ENCODE measurements at places on chromosomes 6 and 20. TPM values are rescaled to one million over a fixed set of nuclear protein-coding genes. Genes with fewer than 3 reads are reported as not detected.

Gene PHACTR1
- total RNA-seq: 12.7 TPM

GRCh38 chr6:79072640-79073181 lies 5.3 kb downstream of the PHIP start:
- DNase-seq: no peak

Gene LRFN2
- total RNA-seq: 0.49 TPM

GRCh38 chr6:3431994-3432393 lies 24.9 kb downstream of the SLC22A23 start:
- DNase-seq: no peak

- peak; percentile 47 for DNase-seq
Measured at GRCh38 chr6:133807501-133807900, 81.4 kb upstream of the TCF21 start.

- no peak for DNase-seq
Measured at GRCh38 chr6:134888316-134888715, 61.6 kb downstream of the ALDH8A1 start.

DNA sequence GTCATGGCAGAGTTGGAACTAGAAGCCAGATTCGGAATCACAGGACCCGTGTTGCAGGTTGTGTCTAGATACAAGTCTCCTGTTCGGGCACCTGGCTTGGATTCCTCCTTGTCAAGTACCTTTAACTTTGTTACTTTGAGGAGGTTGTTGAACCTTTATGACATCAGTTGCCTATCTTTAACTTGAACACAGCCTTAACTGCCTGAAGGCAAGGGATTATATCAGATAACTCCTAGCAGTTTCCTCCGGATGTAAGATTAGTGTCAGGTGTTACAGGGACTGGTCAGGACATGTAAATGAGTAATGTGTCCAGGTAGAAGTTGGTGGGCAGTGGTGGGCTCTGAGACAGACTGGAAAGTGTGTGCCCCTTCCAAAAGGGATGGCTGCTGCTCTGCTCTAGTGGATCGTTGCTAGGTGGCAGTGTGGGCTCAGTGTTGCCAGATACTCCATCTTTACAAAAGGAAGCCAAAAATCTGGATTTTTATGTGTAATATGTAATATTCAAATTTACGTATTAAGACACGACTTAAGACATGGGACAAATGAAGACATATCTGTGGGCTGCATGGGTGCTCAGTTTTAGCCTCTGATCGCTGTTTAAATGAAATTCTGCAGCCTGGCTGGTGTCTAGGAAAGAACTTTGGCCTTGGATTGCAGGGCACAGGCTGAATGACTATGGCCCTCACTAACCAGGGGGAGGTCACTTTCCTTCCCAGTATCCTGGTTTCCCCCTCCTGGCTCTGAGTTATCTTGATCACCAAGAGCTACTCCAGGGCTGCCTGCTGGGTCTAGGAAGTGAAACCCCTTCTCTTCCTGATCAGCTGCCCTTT lies 27.1 kb downstream of the CHMP4B start:
- no peak for DNase-seq

GRCh38 chr6:36908747-36909146 lies 23.0 kb downstream of the C6orf89 start:
- DNase-seq: no peak

DNA sequence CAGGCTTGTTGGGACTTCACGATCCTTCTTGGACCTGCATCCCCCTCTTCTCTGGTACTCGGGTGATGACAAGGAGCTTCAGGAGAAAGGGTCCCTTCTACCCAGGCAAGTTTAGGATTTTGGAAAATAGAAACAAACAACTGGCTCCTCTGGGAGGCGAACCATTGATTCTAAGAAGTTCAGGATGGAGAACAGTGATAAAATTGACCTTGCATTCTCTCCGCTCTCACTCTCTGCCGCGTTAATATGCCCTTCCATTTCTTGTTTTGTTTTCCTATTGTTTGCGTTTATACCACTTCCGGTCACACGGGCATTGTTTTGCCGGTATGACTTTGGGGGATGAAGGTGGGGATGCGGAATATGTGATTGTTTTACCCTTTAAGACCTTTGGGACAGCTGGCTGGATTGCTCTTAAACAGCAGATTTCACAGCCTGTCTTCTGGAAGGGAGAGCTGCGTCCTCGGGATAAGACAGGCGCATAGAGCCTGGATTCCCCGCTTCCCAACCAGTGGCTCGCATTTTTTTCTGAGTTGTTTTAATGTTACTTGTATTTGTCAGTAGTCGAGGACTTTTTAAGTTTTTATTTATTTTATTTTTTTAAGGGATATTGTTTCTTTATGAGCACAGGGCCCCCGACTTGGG lies 144.3 kb upstream of the ZNF184 start:
- no peak for DNase-seq

Gene FGD2
- 5.4 TPM for total RNA-seq

DNA sequence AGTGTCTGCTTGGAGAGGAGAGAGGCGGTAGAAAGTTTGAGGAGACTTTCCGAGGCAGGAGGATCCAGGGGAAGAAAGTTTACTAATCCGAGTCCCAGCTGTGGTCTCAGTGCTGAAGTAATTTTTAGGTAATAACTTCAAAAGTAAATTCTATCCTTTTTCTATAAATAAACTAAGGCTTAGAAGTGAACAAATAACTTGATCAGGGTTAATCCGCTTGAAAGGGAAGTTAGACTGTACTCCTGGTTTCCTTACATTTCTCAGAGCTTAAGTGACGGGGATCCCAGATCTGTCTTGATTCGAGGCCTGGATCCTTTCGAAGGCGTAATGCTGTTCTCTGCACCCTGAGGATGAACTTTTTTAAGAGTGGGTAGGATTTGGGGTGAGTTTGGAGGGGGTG lies 2.6 kb downstream of the STK35 start:
- no peak for DNase-seq

DNA sequence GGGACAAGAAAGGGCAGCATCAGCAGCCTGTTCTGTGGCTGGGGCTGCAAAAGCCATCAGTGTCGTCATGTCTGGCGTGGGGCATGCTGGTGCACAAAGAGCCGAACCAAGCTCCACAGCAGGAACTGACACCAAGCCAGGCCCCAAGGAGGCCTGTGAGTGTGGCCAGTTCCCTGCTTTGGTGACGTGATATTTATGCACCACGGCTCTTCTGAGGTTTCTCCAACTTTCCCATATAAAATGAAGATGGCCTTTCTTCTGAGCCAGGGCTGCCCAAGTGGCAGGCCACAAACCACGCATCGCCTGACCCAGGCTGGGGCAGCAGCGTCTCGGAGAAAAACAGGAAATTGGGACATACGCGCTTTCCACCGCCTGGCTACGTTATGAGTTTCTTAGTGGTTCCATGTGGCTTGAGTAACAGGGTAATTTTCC lies 109.9 kb downstream of the RIN2 start:
- no peak for DNase-seq

Gene TP53TG5
- not detected for total RNA-seq

Gene SYCP2L
- 4.9 TPM for total RNA-seq

DNA sequence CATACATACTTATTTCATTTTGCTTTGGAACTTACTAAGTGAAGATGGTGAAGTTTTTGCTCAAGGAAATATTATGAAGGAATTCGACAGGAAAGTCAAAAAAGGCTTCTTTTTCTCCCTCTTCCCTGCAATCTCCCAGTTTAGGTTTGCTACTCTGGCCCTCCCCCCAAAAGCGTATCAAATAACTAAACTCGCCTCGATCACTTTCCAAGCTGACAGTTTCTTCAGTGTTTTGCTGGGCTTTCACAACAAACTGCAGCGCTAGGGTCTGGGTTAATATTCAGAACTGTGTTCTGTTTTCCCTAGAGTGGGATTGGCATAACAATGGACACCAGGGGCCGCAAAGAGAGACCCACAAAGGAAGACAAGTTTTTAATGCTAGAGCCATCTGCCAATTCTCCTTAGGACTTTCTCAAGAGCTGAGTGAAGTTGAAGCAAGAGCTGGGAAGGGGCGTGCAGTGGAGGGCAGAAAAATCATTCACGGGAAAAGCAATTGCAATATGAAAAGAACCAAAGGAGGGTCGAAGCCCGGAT lies 57.8 kb downstream of the ATP9A start:
- no peak for DNase-seq

Gene HLA-DOA
- 2.3 TPM for total RNA-seq

- DNase-seq: no peak
Measured at GRCh38 chr6:288866-289265, 3.4 kb upstream of the DUSP22 start.

- DNase-seq: no peak
Measured at GRCh38 chr6:38543022-38543421, 96.7 kb downstream of the BTBD9 start.

DNA sequence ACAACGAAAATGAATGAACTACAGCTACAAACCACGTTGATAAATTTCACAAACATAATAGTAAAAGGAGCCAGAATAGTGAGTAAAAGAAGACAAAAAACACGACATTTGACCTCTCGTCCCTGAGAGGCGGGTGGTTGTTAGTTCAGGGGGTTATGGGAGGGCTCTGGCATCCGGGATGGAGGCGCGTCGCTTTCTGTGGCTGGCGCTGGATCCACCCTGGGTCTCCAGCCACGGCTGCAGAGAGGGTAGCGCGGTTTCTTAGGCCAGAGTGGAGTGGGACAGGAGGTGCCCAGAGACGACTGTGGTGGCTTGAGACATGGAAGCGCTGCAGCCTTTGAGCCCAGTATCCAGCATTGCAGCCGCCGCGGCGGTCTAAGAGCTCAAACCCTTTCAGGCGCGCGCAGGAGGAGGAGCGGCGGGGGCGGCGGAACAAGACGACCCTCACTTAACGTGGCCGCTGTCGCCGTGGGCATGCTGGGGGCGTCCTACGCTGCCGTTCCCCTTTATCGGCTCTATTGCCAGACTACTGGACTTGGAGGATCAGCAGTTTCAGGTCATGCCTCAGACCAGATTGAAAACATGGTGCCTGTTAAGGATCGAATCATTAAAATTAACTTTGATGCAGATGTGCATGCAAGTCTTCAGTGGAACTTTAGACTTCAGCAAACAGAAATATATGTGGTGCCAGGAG lies 3.7 kb upstream of the ZSCAN23 start:
- no peak for DNase-seq

DNA sequence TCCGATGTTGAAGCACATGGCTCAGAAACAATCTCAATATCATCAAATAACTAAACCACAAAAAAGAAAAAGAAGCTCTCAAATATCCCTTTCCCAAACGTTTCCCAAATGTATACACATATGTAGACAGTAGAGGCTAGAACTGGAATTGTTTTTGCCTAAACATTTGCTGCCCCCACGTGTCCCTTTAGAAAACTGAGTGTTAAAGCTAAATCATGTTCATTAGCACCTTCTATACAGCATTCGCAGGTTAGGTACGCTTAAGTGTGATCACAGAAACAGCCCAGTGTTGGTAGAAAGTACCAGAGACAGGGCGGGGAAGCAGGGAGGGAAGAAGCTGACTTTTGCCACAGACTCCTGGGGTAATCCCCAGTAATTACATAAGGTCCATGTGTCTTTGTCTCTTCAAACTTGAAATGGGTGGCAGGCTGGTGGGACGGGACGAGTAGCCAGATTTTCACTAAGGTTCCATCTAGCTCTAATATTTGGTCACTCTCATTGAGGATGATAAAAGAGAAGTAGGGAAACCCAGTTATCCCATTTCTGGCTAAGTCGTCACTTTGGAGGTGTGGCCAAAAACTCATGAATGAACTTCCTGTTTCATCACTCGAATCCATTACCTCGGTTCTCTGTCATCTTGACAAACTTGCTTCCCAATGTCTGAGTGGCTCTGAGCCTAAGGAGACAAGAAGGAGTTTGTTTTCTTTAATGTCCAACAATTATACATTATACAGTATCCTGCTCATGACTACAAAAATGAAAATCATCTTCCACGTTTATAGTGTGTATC lies 15.0 kb upstream of the TFAP2A start:
- DNase-seq: peak; percentile 26

DNA sequence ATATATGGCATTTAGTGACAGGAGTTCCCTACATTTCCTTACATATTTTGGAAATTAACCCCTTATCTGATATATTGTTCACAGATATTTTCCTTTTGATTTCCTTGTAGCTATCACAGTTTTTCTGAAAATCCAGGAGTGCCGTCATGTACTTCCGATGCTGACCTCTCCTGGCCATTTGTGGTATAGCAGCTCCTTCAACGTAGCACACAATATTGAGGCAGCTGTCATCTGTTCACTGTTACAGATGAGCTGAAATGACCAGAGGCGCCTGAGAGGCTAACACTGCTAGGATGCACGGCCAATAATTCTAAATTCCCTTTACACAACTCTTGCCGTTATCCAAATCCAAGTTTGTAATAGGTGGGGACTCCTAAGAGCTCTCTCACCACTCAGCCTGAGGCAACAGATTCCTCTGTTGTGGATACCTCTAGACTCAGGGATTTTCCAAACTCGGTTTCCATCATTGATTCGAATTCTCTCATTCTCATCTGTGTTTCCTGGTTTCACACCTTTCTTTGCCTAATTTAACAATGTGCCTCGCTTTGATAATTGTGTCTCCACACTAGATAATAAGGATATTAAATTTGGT lies 53.0 kb downstream of the MMUT start:
- DNase-seq: peak; percentile 25

DNA sequence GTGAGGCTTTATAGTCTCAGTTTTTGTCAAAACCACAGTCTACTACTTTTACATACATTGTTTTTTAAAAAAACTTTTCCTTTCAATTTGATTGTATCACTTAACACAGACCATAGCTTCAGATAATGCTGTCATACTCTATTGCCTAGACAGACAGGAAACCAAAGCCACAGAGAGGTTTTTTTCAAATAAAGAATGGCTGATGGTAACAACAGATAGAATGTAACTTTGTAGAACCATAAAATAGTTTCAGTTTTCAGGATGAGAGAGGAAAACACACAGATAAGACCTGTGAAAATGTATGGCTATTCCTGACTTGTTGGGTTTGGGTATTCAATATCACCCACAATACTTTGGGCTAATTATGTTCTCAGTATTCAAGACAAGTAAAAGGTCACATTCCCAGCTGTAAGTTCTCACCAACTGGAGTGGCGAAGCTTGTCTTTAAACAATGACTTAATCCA lies 94.0 kb downstream of the ADGRG6 start:
- DNase-seq: no peak

Gene RPS6KA2
- 11.7 TPM for total RNA-seq

DNA sequence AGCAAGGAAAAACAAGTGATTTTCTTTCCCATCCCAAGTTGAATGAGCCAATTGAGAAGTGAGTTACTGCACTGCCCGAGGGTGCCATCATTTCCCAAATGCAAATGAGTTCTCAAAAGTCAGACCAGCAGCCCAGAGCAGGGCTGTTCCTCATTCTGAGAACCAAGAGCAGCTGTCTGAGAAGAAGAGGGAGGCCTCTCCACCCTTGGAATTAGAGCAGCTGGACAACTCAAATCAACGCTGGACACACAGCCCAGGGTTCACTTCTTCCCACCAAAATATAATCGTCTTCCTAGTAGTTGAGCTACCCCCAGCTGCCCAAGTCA lies 4.6 kb upstream of the PREX1 start:
- no peak for DNase-seq

DNA sequence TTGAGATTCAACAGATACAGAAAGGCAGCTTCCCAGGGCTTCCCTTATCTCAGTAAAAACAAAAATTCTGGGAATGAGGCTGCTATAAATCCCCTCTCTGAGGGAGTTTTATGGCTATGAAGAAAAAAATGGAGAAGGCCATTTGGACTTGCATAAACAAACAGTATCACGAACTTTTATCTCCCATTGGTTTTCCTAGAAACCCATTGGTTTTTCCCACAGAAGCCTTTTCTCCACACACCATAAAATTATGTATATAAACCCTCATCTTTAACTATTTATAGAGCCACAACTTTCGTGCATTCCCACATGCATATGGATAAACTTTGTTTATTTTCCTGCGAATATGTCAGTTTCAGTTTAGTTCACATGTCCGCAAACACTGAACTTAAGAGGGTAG lies 36.2 kb upstream of the BTBD3 start:
- no peak for DNase-seq

- DNase-seq: no peak
Measured at GRCh38 chr6:24076011-24076410, 50.0 kb upstream of the NRSN1 start.

GRCh38 chr20:44287272-44288097 lies 23.5 kb downstream of the FITM2 start:
- no peak for DNase-seq

Gene HTR1E
- not detected for total RNA-seq
